ENCODE measurements at places on chromosomes 5 and 9.

- DNase-seq, result no peak
These were observed 19.4 kb downstream of the OR2Y1 start for GRCh38 chr5:180720486-180720885.

DNA sequence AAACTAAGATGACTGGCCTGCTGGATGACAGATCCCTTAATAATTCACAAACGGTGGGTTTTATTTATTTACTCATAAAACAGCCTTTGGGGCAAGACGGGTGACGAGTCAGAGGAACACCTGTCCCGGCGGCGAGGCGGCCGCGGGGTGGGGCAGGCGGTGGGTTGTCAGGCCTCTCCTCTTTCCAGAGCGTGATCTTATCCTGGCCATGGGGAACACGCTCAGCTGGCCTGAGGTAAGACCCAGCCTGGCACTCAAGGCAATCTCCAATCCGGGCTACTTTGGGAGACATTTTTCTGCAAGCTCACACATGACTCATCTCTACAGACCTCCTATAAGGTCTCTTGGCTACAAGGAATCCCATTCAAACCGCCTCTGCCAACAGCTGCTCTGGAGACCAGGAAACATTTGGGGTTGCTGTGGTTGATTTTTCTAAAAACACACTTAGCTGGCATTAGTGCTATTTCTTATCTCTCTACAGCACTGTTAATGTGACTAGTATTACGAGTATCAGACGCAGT is 6.3 kb downstream of the RAPGEF1 start:
- DNase-seq, result no peak

DNA sequence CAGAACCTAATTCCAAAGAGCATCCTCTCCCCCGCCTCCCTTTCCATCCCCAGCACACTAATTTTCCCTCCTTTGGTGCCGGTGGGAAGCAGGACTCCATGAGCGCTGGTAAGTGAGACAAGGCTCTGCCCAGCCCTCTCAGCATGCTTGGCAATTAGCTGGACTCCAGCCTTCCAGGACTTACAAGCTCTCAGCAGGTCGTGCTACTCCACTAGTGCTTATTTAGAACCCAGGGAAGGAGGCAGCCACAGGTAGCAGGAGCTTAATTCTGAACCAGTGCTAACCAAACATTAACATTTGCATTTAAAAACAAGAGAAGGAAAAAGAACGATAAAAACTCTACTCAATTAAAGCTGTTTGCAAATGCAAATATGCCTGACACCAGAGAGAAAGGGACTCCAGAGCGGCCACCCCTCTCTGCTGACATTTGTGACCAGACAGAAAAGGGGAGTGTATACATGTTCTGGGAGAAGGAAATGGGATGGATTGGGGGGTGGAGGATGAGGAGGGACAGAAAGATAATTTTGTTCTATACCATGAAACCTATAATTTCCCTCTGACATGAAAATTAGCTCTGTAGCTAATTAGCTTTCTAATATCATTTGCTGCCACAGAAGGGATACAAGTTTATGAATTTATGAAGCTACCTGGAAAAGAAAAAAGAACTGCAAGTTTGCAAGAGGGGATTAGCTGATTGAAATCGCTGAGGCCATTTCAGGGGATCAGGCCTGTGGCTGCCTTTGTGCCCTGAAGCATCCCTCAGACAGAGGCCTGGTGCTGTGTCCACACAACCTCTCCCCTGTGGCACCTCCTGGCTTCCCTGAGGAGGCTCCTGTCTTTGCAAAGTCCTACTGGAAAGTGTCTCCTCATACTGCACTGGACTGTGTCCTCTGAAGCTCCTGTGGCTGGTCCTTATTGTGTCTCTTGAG is 266.3 kb downstream of the SEC61B start:
- no peak for DNase-seq

DNA sequence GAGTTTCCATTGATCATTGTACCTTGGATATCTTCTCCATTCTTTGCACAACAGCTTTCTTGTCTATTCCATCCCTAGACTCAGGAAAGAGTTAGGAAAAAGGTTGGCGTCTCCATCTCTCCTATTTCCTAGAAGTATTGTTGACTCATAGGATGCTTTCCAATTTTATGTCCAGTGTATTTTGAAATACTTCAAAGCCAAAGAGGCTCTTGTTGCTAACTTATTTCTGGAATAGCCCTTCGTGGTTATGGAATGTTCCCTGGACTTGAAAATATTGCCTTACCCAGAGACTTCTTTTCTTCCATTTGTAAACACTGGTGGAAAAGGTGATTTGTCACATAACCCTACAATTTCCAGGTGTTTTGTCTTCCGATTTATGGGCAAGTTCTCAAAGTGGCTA is 402.3 kb upstream of the ZNF608 start:
- no peak for DNase-seq

GRCh38 chr5:150498501-150498900 is 9.4 kb upstream of the NDST1 start:
- no peak for DNase-seq

DNA sequence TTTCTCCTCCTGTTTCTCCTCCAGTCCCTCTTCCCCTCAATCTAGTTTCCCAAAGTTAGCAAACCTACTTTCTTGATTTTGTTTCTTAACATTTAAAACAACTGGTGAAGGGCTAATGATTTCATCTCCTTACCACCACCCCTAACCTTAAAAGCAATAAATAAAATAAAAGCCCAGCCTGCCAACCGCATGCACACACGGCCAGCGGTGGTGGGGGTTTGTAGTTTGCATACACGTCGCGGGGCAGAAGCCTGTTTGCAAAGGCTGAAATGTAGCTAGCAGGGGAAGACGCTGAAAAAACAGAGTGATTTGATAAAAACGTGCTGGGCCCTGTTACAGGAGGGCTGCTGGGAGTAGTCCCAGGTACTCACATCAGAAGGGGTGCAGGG is 1.9 kb upstream of the DMRT2 start:
- DNase-seq, result no peak

DNA sequence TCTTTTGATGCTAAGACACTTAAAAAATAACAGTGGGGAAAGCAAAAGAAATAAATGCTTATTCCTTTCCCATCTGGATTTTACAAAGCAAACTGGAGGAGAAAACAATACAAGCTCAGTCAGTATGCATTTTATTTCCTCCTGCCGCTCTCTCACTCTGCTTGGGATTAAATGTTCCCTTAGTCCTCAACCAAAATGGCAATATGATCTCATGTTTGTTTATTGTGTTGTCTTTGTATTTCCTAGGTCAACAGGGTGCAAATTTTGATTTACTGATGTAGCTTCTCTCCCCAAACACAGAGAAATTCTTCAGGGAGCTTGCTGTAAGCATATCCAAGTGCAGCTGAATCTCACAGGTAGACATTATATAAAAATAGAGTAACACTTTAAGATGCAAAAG is 92.1 kb upstream of the ERBIN start:
- no peak for DNase-seq

DNA sequence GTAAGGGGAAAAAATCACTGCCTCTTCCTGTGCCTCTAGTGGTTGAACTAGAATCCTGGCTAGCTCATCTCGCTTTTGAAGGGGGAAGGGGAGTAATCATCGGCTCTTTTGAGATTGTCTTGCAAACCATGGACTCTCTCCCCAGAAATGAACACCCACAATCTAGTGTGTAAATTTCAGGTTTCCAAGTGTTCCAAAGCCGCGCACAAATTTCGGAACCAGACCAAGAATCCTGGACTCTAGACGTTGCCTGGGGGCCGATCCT is 4.9 kb upstream of the FOXE1 start:
- DNase-seq, result no peak

DNA sequence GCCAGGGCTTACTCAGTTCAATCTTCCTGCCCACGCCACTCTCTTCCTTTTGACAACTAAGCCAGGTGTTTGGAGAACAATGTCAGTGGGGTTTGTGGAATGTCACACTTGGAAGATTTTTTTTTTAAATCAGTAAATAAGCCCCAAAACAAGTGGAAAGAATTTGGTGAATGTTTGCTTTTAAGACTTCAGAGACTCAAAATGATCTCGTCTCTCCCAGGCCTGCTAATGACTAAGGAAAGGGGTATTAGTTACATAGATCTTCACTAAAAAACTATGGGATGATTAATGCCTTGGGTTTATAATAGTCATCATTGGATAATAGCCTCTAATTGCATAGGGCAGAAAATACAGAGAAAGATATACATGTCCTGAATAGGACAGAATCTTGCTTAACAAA is 166.4 kb downstream of the DMRT2 start:
- DNase-seq, result no peak

- DNase-seq, result no peak
These were observed 6.1 kb upstream of the LHX3 start for GRCh38 chr9:136211006-136211405.

- DNase-seq, result no peak
These were observed 177.9 kb upstream of the KLF4 start for GRCh38 chr9:107667231-107668070.

GRCh38 chr9:83299571-83299970 is 236.6 kb upstream of the RASEF start:
- no peak for DNase-seq

GRCh38 chr5:111337688-111338087 is 113.5 kb downstream of the CAMK4 start:
- no peak for DNase-seq

DNA sequence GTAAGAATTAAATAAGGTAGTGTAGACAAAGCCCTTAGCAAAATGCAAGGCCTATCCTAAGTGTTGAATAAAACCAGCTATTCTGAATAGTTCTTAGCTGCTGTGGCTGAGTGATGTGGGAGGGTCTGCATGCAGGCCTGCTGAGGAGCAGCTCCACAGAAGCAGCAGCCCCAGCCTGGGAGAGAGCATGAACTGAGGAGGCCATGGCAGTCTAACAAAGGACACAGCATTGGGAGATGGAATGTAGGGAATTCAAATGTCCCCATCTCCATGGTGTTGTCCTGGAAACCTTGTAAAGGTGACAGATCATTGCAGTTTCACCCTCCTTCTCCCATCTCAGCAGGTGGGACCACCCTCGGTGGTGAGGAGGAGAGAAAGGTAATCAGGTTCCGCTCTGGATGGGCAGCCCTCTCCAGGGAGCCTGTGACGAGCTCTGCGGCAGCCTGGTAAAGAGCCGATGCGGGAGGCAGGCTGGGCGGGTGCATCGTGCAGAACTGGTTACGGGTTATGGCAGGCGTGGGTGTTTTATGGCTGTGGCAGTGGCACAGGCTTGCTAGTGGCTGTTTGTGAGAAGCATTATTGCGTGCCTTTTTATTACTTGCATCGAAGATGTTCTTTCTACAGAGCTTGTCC is 199.9 kb upstream of the GLRA1 start:
- no peak for DNase-seq

DNA sequence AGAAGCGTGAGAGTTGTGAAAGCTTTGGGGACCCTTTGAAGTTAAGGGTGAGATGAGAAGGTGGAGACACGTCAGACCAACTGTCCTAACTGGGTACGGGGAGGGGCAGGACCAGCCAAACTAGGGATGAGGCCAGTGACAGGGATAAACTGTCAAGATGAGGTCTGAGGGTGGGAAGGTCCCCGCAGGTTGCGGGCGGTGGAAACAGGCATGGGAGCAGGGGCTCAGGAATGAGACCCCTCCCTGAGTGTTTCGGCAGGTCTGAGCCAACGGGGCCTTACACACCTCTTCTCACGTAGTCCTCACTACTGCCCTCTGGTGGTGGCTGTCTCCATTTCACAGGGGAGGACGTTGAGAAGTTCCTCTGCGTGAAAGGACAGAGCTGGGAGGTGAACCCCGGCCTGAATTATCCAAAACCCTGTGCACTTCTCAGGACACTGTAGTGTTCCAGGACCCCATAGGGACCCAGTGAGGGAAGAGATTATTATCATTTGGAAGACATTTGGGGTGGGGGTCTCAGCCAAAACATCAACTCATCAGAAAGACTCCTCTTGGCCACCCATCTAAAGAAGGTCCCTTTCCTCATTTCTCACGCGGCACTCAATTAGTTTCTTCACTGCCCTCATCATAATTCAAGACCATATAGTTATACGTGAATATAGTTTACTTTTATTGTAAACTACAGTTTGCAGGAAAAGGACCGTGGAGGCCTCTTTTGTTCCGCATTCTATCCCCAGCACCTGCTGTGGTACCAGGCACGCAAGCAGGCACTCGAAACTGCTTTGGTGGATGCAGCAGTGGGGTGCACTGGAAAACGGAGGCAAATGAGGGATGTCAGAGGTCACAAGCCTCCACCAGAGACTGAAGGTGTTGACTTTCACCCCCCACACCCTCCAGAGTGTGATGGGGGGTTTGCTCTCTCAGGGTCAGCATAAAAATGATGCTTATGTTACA is 21.7 kb upstream of the NANS start:
- peak; percentile 81 for DNase-seq

DNA sequence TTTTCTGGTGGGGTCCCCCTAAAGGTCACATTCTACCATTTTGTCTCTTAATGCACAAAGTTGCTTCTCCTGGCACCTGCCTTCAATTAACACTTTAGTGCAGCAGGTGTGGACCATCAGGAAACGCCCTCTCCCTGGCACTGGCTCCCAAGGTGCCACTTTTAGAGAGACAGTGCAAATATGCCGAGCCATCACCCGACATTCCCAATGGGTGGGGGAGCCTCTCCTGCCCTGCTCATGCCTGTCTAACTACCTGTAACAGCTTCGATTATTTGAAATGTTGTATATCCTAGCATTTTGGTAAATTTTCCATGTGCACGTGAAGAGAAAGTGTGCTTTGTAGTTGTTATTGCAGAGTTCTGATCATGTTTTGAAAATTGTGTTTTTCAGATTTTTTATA is 13.2 kb upstream of the LRRC14B start:
- no peak for DNase-seq

DNA sequence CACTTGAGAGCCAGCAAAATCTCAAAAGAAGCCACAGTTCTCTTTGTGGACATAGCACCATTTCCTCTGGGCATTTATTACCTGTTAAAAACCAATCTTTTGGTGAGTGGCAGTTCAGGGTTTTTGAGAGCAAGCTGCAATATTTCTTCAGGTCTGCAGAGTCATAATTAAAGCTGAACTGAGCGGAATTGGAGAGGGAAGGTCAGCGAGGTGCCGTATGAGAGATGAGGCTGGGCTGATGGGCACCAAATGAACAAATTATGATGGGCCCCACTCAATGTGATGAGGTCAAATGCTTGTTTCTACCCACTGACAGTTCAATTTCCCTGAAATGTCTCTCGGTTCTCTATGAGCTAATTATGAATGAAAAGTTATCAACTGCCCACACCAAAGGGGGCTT is 231.9 kb downstream of the AP3B1 start:
- DNase-seq, result no peak

DNA sequence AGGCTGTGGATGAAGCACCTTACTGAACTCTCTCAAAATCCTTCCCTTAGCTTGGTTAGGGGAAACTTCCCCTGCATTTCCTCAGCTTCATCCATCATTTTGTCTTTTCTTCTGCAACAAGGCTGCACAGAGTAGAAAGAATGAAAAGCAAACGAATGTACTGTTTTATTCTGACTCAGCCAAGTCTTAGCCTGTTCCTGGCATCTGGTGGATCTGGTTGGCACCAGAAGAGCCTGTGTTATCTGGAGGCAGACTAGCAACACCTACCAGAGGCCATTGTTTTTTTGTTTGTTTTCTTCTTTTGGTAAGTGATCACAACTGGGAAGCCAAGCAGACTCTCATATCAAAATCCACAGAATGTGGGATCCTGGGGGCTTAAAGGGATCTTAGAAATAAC is 200.7 kb downstream of the FANCC start:
- DNase-seq, result no peak

GRCh38 chr9:16328349-16328748 is 542.1 kb downstream of the BNC2 start:
- DNase-seq, result no peak

- DNase-seq, result no peak
These were observed 211.5 kb downstream of the SEC61B start for GRCh38 chr9:99433555-99433954.
